ENCODE measurements at places on chromosomes 7 and 10.

DNA sequence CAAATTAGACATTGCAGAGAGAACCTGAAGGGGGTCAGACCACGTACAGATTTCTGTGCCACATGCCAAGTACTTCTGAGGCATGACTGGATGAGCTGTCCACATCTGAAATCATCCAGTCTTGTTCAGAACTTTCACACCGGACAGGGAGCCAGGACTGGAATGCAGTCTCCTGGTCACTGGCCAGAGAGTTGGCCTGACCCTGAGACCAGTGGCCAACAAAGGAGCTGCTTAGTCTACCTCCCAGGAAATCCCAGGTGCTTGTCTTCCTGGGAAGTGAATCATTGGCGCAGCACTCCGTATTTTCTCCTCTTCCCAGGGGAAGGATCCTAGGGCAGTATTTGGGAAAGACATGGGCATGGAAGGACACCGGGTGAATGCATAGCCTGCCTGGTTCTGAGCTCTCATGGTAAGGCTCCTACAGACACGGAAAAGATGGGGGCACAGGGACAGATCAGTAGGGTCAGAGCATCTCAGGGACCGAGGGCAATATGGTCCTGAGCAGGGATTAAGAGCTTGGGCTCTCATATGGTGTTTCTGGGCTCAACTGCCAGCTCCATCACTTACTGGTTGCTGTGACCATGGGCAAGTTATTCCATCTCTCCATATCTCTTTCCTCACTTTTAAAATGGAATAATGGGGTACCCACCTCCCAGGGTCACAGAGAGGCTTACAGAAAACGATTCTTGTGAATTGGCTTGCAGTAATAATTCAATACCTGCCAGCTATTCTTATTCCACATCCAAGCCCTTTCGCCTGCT is 1.3 kb upstream of the SCD start:
- DNase-seq = no peak

- DNase-seq = no peak
Observed at GRCh38 chr10:81027706-81028105, 490.0 kb downstream of the SH2D4B start.

DNA sequence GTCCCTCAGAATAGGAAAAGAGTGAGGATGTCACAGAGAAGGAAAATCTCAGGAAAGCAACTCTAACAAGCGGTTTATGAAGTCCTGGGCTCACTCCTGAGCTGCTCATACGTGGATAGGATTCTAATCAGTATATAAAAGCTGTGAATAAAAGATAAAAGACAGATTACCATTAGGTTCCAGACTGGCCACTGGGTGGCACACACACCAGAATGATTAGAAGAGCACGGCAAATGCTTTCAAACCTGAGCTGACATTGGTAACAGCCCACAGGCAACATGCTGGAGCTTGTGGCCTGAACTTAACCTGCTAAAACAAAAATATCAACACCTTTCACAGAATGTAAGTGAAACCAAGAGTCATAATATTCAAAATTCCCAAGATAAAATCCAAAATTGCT is 370.8 kb downstream of the GRID1 start:
- DNase-seq = no peak

- no peak for DNase-seq
Observed at GRCh38 chr10:103153302-103154197, 39.5 kb downstream of the NT5C2 start.

- no peak for DNase-seq
Observed at GRCh38 chr10:27225011-27225590, 15.5 kb downstream of the ACBD5 start.

- no peak for DNase-seq
Observed at GRCh38 chr7:4066626-4067475, 615.2 kb upstream of the FOXK1 start.

DNA sequence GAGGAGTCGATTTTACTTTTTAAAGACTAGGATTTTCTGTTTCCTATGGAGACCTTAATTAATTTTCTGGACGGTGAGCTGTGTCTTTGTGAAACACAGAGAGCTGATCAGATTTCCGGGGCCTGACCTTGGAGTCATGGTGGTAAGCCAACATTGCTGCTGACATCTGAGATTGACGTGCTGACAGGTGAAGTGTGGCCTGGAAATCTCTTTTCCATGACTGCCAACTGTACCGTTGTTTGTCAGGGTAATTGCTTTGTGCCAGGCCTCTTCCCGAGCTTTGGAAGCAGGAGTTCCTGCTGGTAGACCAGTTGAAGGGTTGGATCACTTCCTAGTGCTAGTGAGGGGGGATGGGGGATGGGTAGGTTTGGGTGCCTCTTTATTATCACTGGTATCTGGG is 71.2 kb downstream of the ADRA2A start:
- no peak for DNase-seq

GRCh38 chr10:104273899-104274575 is 5.1 kb downstream of the GSTO2 start:
- DNase-seq = no peak

GRCh38 chr7:140521421-140521820 is 42.1 kb upstream of the MKRN1 start:
- no peak for DNase-seq

- no peak for DNase-seq
Observed at GRCh38 chr10:67722113-67722512, 26.1 kb upstream of the CTNNA3 start.

DNA sequence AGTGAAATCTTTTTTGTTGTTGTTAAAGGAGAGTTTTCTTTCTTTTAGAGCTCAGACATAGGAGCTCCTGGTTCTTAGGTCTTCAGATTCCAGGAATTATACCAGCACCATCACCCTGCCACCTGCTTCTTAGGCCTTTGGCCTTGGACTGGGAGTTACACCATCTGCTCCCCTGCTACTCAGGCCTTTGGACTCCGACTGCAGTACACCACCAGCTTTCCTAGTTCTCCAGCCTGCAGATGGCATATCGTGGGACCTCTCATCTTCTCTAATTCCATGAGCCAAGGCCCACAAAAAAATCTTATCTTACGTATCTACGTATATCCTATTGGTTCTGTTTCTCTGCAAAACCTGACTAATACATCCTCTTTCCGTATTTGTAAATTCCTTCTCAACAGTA is 5.1 kb upstream of the TACC2 start:
- DNase-seq = no peak

- DNase-seq = no peak
Observed at GRCh38 chr7:27579565-27579964, 83.1 kb downstream of the HIBADH start.

GRCh38 chr10:47023237-47024045 is 112.2 kb downstream of the PTPN20 start:
- no peak for DNase-seq

- no peak for DNase-seq
Observed at GRCh38 chr10:71971311-71971731, 7.1 kb downstream of the CHST3 start.

DNA sequence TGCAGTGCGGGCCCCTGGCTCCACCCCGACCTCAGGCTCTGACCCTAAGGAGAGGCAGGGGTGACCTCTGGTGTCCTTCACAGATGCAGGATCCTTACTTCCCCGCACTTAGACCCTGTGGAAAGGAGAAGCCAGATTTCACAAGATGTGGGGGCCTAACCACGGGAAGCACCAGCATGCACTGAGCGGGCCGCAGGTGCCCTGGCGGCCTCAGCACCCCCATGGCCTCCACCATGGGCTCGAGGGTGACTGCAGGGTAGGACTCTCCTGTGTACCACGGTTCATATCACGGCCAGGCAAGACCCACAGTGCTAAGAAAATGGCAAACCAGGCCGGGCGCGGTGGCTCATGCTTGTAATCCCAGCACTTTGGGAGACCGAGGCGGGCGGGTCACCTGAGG is 410.0 kb upstream of the FOXK1 start:
- no peak for DNase-seq

DNA sequence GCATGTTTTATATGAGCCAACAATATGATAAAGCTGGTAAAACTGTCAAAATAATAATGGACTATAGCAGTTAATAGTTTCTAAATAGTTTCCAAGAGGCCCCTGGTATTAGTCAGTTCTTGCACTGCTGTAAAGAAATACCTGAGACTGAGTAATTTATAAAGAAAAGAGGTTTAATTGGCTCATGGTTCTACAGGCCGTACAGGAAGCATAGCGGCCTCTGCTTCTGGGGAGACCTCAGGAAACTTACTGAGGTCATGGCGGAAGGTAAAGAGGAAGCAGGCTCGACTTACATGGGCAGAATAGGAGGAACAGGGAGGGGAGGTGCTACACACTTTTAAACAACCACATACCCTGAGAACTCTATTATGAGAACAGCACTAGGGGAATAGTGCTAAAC is 104.6 kb downstream of the PPP1R9A start:
- no peak for DNase-seq

DNA sequence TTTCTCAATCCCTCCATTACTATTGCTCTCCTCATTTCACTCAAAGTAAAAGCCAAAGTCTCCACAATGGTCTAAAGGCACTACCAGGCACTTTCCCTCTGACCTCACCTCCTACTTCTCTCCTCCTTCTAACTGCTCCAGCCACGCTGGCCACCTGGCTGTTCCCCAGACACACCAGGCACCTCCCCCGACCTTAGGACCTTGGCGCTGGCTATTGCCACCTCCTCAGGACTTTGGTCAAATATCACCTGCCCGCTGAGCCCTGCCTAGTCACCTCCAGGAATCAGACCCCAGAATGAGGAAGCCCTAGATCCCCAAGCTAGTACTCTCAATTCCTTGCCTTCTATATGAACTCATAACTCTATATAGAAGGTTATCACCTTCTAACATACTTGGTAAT is 66.2 kb upstream of the STEAP1B start:
- DNase-seq = no peak

DNA sequence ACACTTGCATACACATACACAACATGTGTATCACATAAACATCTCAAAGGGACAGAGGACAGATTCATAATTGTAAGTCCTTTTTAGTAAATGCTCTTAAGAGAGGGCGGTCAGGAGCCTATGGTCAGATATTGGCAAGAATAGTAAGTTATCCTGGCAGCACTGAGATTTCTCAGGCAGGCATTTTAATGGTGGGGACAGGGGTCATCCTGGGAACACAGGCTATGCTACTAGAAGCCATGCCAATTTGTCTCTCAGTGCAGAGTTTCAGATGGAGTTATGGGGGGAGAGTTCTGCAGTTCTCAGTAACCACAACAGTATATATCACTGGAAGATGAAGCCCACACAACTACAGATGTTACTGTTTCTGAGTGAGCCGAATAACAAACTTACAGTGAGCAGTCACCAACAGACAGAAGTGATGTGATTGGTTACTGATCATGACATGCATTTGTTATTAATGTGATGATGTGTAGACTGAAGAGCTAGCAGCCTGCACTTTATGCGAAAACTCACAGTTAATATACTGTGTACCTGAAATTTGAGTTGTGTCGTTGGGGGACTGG is 16.4 kb downstream of the ZNF487 start:
- no peak for DNase-seq

- no peak for DNase-seq
Observed at GRCh38 chr7:107394831-107395230, 75.0 kb upstream of the GPR22 start.

GRCh38 chr7:116492654-116493109 is 6.9 kb upstream of the CAV2 start:
- DNase-seq = no peak

GRCh38 chr10:105538874-105539273 is 897.8 kb downstream of the SORCS3 start:
- no peak for DNase-seq

- DNase-seq = no peak
Observed at GRCh38 chr10:52442576-52442975, 128.5 kb downstream of the DKK1 start.

DNA sequence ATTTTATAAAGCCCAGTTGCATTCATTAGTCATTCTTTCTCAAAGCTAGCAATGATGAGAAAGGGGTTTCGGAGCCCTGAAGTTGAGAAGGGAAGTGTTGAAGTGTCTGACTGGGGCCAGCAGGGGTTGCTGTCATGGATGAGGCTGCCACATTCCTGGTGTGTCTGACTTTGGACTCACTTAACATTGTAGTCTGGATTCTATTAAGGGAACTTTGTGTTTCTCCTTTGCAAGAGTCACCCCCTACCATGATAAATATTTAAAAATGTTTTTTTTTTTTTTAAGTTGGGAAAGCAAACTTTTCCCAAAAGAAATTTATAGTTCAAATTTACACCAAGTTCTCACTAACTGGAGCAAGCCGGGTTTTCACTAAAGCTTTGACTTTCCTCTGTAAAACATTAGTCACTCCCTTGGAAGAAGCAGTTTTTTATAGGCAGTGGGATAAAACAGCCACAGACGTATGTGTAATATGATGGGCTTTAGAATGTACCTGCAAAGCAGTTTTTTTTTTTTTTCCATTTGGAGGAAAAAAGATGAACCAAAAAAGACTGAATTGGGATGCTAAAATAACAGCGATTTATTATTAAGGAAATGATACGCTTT is 243.6 kb downstream of the TWIST1 start:
- no peak for DNase-seq

GRCh38 chr7:338295-339061 is 48.5 kb downstream of the FOXL3 start:
- DNase-seq = no peak

DNA sequence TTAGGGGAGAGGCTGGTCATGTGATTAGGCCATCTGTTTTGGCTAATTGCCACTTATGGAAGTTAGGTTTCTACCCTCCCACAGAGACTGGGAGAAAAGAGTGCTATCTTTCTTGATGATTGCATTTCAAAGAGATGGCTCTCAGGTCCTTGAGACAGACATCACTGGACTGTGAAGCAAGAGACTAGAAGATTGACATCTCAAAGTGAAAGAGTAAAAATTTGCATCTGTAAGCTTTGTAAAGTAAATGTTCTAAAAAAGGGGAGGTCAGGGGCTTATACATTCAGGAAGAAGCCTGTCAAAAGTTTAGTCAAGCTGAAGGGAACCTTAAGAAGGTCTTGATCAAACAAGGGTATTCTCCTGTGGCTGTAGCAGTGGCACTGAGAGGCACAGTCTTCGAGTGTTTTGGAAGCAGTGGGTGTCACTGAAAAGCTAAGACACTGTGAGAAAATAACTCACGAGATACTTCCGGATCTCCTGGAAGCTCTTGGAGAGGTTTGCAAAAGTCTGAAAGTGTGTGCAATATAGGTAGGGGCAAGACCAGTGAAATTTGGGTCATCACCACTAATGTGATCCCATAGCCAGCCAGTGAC is 342.1 kb downstream of the PHF14 start:
- DNase-seq = no peak

DNA sequence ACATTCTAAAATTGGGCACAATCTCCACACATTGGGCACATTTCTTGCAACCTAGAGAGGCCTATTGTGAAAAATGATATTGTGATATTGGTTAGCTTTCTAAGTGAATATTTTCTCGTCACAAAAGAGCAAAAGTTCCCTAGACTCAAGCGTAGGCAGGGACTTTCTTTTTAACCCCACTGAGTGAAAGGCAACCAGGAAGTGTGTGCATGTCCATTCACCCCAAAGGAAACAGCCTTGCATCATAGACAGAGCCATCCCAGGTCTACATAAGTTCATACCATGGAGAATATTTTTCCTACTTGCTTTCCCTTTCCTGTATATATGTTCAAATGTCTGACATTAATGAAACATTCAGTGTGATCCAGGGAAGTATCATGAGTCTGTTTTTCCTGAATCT is 84.2 kb upstream of the AGBL3 start:
- no peak for DNase-seq
